ENCODE measurements at places on chromosomes 3 and 15.

DNA sequence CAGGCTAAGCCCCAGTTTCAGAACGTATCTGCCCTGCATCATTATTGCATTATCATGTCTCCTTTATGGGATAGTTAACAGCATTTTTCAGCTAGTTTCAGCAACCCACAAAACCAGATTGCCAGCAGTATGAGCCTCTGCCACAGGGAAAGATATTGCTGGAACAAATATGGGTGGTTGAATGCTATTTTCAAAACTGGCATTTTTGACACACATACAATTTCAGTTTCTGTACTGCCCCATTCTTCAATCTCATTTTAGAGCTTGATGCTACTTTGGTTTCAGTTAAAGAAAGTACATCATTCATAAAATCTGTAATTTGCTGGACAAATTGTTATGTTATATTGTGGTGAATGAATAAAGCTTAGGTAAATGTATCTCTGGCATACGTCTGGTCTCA, 1037.5 kb downstream of the NAALADL2 start:
- DNase-seq = no peak

- no peak for DNase-seq
These were observed 3.2 kb upstream of the FSIP1 start for GRCh38 chr15:39785841-39786240.

DNA sequence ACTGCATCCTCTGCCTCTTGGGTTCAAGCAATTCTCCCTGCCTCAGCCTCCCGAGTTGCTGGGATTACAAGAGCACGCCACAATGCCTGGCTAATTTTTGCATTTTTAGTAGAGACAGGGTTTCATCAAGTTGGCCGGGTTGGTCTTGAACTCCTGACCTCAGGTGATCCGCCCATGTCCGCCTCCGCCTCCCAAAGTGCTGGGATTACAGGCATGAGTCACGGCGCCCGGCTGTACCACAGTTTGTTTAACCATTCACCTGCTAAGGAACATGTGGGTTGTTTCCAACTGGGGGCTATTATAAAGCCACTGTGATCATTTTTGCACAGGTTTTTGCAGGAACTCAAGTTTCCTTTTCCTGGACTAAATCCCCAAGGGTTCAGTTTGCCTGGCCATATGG, 123.2 kb upstream of the RAP2B start:
- no peak for DNase-seq

DNA sequence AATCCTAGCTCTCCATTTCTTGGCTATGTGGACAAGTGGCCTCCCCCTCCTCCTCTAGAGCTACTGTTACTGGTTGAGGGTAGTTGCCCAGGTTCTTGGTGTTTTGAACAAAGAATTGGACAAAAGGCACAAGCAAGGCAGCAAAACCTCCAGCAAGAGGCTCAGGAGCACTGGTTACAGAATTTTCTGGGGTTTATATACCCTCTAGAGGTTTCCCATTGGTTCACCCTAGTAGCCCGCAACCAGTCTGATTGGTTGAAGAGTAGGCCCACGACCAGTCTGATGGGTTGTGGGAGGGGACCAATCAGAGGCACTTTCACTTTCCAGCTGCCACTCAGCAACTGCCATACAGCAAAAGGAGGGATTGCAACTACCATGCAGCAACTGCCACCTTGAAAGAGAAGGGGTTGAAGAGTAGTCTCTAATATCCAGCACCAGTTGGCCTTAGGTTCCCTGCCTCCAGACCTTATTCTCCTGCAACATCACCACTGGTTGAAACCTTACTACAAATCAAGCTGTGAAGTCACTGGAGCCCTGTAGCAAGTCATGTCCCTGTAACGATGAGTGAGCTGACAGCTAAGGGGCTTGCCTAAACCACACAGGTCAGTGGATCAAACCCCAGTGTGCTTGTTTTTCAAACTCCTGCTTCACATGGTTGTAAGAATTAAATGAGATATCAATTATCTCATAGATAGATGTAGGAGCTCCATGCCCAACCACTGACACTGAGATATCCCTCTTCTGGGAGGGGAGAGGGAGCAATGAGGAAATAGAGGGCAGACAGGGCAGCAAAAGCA, 2.9 kb upstream of the C15orf39 start:
- no peak for DNase-seq

GRCh38 chr3:55782351-55782750, 295.2 kb upstream of the WNT5A start:
- no peak for DNase-seq

- no peak for DNase-seq
These were observed 3.5 kb upstream of the AHSG start for GRCh38 chr3:186609247-186609868.

DNA sequence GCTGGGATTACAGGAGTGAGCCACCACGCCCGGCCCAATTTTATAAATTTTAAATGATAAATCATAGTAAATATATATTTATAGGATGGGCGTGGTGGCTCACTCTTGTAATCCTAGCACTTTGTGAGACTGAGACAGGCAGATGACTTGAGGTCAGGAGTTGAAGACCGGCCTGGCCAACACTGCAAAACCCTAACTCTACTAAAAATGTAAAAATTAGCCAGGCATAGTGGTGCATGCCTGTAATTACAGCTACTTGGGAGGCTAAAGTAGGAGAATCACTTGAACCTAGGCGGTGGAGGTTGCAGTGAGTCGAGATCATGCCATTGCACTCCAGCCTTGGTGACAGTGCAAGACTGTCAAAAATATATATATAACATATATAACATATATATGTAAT, 26.4 kb downstream of the MFN1 start:
- DNase-seq = no peak

- no peak for DNase-seq
These were observed 25.8 kb downstream of the CCDC12 start for GRCh38 chr3:46950650-46951241.

DNA sequence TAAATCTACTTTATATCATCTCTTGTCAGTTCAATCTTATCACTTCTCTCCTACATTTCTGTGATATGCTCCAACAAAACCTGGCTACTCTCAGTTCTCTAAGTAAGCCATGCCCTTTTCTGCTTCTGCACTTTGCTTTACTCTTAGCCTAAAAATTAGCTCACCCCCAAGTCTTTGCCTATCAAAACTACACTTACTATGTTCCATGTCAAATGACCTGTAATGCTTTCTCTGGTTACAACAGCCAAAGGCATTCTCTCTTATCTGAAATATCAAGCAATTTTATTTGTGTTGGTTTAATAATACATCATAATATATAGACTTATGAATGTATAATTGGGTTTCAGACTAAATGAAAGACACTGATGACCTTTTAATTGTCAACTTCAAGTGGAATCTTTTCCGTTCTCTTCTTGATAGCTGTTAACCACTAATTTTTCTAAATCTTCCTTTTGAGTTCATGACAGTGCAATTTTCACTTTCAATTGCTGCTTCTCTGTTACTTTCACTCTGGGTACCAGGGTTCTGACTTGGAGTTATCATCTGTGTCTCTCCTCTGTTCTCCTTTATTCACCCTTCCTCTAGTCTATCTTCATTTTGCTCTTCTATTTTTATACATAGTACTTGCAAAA, 619.0 kb upstream of the GOLIM4 start:
- DNase-seq = no peak

All from effector memory CD8-positive, alpha-beta T cell (primary cell).